ENCODE measurements at places on chromosomes 6 and 20.

- no peak for DNase-seq
Observed at GRCh38 chr6:157226761-157227160, 96.6 kb downstream of the TMEM242 start.

DNA sequence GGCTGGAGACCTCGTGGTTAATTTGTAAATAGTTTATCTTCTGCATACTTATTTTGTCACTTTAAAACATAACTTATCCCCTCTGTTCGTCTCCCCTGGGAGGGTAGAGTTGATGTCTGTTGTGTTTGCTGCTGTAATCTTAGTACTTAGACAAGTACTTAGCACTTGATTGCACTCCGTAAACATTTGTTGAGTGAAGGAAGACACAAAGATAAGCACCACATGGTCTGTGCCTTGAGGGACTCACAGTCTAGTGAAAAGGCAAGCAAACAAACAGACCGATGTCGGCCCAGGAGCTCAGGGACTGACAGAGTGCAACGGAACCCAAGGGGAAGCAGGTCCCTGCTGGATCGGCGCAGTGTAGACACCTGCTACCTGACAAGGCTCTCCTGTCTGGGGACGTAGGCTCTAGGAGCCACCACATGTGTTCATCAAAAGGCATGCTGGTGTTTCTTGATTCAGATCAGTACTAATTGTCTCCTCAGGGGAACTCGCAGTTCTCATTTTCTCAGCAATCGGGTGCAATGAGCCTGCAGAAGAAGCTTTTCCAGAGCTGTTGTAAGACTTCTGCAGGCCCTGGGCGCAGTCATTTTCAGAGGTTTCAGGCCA is 31.4 kb downstream of the EDN3 start:
- no peak for DNase-seq

GRCh38 chr6:155646443-155646842 is 190.8 kb upstream of the NOX3 start:
- no peak for DNase-seq

DNA sequence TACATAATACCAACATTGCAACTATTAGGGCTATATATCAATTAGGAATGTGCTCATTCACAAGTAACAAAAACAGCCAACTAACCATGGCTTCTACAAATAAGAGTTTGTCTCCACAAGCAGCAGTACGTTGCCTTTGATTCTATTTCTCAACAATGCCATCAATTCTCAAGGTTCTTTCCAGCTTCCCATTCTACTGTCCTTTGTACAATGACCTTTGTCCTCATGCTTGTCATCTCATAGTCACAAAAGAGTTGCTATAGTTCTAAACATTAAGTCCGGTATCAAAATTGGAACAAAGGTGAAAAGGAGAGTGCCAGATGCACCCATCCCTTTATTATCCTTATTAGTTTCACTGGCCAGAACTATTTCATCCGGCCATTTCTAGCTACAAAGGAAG is 30.8 kb upstream of the IRAK1BP1 start:
- no peak for DNase-seq

GRCh38 chr20:63695424-63696305 is 787 bp upstream of the TNFRSF6B start:
- DNase-seq: no peak

GRCh38 chr6:158729906-158730540 is 80.2 kb downstream of the SYTL3 start:
- no peak for DNase-seq

DNA sequence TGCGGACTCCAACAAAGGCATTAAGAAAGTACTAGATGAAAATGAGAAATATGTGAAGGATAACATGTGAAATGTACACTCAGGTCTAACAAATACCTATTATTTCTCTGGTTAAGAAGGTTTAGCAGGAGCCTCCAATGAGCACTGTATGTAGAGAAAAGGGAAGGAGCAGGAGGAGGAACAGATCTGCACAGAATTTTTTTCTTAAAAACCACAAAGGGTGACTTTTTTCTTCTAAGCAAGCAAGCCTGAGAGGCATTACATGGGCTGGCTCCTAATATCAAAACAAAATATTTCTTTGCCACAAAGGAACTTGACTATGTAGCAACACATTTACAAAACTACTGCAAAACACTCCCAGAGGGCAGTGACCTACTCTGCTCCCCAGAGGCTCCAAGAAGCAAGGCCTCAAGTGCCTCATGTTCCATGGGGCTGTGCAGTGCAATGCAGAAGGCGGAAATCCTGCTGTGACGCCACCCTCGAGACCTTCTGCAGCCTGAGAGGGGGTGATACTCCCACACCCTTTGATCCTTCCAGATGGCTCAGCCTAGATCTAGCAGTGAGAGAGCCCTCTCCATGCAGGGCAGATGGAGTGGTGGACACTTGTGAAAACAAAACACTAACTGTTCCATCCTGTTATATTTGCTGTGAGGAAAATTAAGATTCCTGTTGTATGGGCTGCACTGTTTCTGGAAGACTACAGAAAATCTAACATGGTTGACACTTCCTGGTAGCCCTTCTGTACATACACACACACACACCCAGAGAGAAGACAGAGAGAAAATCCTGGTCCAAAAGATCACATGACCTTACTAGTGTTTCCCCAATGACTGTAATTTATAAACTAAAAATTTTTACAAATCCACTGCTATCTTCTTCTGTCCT is 36.0 kb upstream of the SMIM29 start:
- no peak for DNase-seq

GRCh38 chr6:73242001-73242400 is 16.7 kb upstream of the KHDC1L start:
- no peak for DNase-seq

GRCh38 chr6:149847939-149848267 is 16.3 kb downstream of the LRP11 start:
- DNase-seq: no peak

DNA sequence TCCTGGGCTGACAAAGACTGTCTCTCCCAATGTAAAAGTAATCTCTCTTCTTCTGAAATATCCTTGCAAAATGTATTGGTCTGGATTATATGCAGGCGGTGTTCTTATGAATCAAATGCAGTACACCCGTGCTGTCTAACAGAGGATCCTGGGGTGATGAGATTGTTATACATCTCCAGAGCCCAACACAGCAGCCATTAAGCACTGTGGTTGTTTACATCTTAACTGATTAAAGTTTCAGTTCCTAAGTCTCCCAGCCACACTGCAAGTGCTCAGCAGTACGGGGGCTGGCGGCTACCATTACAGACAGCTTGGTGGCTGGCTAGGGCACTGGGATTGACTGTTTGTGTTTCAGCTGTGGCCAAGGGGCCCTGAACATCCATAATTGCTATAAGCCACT is 7.0 kb downstream of the UNC93A start:
- no peak for DNase-seq

DNA sequence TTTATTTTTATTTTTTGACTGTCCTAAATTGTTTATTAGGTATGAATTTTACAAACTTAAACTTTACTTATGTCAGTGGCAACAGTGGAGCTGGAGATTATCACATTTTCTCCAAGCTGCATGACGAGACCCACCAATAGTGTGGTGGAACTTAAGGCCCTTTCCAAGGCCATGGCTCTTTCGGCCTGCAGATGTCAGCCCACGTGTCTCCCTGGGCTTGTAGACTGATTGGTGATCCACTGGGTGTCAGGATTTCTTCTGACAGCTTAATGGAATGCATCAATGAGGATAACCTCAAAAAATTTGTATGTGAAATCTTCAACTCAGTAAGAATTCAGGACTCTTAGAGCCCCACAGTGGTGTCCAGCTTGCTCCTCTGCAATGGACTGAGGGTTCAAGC is 32.3 kb upstream of the OVOL2 start:
- no peak for DNase-seq

- no peak for DNase-seq
Observed at GRCh38 chr20:49647550-49647949, 66.1 kb downstream of the B4GALT5 start.

GRCh38 chr6:111750753-111751673 is 122.2 kb downstream of the FYN start:
- no peak for DNase-seq

DNA sequence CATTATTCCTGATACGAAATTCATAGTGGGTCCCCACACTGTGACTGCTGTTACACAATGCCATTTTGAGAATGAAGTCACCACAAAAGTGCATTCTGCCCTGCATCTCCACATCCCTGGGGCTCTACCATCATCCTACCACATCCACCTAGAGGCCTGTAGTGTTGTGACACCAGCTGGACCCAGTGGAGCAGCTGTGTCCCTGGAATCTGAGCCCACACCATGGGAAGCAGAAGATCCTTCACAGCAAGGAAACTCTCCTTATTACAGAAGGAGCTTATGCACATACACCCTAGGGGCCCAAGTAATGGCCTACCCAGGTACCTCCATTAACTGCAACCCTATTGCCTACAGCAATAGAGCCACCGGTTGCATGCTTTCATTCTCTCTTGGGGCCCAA is 566.6 kb upstream of the EPHA7 start:
- no peak for DNase-seq

GRCh38 chr6:22774129-22774528 is 204.8 kb downstream of the HDGFL1 start:
- no peak for DNase-seq

GRCh38 chr20:34334654-34335407 is 28.2 kb upstream of the ITCH start:
- DNase-seq: no peak

DNA sequence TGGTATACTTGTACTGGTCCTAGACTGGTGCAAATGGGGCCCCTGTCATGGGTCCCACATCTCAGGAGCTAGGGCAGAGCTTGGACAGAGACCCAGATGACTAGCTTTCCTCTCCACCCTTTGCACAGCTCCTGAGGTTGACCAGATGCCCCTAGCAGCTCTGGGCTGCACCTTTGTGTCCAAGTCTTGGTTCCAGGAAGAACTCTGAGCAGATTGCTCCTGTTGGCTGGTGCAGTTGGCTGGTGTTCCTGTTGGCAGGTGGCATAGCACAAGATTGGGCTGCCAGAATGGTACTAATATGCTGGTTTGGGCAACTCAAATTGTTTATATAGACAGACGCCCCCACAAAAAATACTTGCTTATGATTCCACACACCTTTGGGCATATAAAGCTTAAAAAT is 89.4 kb upstream of the EZR start:
- DNase-seq: no peak

DNA sequence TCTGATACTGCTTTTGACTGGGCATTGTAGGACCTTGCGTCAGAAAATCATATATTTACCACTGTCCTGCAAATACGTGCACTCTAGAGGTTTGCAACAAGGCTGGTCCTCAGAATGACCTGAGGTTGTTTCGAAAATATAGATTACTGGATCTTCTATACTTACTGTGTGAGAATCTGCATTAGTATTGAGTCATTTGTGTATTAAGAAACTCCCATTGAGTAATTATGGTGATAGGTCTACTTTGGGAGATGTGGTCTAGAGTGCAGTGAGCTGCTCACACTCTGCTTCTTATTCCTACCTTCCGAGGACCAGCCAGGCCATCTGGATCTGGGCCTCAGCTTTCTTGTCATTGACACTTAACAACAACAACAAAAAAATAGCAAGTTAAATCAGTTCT is 9.6 kb downstream of the KLHL32 start:
- DNase-seq: no peak

DNA sequence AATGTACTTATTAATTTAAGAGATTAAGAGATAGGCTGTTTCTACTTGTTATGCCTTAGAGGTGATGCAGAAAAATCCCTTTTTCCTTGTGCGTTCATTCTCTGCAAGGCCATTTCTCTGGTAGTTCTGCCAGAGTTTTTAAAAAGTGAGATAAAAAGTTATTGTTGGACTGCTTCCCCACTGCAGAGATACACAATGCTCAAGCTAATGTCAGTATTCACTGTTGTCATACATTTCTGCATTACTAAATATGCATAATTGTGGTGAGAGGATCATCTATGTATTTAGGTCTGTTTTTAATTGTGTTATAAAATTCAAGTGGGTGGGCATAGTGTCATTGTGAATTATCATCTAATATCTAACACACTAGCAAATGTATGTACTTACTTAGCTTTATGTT is 600.4 kb downstream of the HTR1B start:
- no peak for DNase-seq

- no peak for DNase-seq
Observed at GRCh38 chr20:62825333-62825985, 8.6 kb downstream of the COL9A3 start.

- DNase-seq: no peak
Observed at GRCh38 chr6:68638230-68638900, 3.3 kb downstream of the ADGRB3 start.

DNA sequence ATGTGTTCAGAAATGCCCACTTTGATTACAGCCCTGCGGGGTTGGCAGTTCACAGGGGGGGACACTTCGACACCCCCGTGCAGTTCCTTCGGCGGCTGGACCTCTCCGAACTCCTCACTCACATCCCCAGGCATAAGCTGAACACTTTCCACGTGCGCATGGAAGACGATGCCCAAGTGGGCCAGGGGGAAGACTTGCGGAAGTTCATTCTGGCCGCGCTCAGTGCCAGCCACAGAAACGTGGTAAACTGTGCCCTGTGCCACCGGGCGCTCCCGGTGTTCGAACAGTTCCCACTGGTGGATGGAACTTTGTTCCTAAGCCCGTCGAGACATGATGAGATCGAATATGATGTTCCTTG is 32.1 kb downstream of the HECA start:
- DNase-seq: no peak

- no peak for DNase-seq
Observed at GRCh38 chr6:27582928-27583725, 110.2 kb upstream of the ZNF184 start.

DNA sequence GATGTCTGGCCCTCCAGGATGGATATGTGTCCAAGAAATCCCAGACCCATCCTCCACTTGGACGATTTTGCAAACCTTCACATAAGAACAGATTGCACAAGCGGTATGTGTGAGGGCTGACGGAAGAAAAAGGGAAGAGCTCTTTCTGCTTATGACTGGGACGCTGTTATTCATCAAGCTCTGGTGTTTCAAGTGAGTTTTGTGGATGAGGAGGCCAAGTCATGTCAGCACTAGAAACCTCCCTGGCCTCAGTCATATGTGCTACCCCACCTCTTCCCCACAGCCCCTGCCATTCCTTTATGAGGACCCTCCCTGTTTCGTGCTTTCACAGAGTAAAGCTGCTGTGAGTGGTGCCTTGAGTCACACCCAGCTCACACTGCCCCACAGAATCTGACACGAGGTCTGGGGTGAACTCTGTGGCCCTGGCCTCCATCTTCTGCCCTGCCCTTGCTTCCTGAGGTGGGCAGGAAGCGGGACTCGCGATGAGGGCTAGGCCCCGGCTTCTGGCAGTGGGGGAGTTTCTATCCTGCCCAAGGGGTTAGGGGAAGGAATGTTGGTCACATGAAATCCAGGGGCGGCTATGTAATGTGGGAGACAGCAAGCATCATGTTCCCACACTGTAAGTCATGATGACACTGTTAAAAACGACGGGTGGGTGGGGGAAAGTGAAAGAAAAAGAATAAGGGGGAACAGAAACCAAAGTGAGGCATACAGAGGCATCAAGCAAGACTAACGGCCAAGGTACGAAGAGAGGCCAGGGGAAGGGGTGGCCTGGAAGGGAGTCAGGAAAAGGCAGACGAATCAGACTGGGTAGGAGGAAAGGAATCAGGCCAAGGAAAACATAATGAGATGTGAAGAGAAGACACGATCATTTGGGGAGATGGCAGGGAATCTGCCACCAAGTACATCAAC is 78.1 kb downstream of the PRDM1 start:
- no peak for DNase-seq

GRCh38 chr6:106995640-106996039 is 21.1 kb upstream of the CD24 start:
- no peak for DNase-seq

- DNase-seq: no peak
Observed at GRCh38 chr6:39330057-39330456, 7.6 kb upstream of the KCNK16 start.

- no peak for DNase-seq
Observed at GRCh38 chr6:167300902-167301777, 10.0 kb downstream of the UNC93A start.

Measured in stimulated activated CD8-positive, alpha-beta memory T cell treated with anti-CD3 and anti-CD28 coated beads, Interleukin-12 subunit alpha, Interleukin-12 subunit beta, amount 100 ng/mL, for 1 hour (primary cell).